ENCODE measurements at places on chromosomes 11 and 22.

DNA sequence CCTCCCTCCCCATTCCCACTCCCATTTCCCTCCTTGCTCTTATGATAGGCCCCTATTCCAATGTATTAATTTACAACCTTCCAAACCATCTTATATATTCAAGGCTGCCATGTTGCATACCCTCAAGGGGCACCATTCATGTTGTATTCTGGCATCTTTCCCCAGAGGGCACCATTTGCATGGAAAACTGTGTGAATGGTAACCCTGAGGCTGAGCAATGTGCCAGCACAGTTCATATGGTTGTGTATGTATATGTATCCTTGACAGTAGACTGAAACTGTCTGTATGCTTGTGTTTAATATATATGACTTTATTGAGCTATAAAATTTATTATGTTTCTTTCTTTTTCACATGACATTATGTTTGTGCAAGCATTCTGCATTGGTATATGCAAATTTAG, 7.3 kb downstream of the RASSF10 start:
- no peak for DNase-seq

- DNase-seq, result no peak
Measured at GRCh38 chr11:112650527-112650926, 310.7 kb upstream of the NCAM1 start.

GRCh38 chr22:44151676-44152075, 29.0 kb upstream of the PARVG start:
- DNase-seq, result no peak

- DNase-seq, result no peak
Measured at GRCh38 chr22:26956371-26956770, 299.0 kb downstream of the MIAT start.

DNA sequence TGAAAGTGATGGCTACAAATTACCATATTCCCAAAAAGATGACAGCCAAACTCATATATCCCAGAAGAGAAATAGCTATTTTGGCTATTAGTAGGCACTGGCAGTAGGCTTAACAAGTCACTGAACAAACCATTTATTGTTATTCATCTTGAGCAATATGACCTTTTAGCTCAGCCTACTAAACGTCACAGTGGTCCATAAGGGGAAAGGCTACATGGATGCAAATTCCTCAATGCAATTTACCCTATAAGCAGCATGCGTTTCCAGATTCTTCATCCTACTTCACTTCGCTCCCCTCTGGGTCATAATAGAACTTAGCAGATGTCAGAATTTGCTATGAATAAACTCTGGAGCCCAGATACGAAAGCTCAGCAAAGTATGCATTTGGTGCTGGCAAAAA, 114.0 kb downstream of the SIK3 start:
- DNase-seq, result no peak

GRCh38 chr11:119952441-119952840, 185.5 kb downstream of the TRIM29 start:
- DNase-seq, result no peak

GRCh38 chr11:62599901-62600300, 1.8 kb downstream of the MTA2 start:
- DNase-seq, result no peak

- DNase-seq, result peak; percentile 10
Measured at GRCh38 chr11:67304511-67305113, 1.3 kb downstream of the SSH3 start.

DNA sequence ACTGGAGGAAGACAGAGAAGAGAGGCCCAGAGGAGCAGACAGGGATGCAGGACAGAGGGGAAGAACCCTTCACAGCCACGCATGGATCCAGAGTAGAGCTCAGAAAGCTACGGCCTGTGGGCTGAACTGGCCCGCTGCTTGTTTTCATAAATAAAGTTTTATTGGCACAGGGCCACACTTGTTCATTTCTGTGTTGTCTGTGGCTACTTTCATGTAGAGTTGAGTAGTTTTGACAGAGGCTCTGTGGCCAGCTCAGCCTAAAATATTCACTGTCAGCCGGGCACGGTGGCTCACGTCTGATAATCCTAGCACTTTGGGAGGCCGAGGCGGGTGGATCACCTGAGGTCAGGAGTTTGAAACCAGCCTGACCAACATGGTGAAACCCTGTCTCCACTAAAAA, 26.2 kb upstream of the GAL start:
- no peak for DNase-seq

DNA sequence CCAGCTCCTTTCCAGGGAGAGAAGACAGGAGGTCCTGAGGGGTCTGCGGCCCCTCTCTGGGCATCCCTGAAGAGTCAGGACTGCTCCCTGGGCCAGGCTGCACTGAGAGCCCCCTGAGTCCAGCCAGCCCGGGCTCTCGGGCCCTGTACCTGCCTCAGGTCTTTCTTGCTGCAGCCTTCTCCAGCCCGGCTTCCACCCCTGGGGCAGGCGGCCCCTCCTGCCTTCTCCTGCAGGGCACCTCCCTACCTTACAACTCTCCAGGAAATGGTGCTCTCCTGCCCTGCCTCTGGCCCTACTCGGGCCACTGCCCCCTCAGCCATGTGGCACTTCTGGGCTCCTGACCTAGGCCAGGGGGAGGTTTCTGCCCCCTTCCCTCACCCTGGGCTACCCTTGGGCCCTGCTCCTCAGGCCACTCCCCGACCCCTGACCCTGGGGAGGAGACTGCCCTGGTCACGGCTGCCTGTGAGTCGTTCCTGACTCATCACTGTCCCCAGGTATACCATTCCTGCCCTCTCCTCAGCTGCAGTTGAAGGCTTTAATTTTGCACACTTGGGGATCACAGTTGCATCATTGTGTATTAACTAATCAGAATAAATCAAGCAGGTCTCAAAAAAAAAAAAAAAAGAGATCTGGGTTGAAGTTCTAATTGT, 251.1 kb downstream of the NXPE2 start:
- no peak for DNase-seq

GRCh38 chr11:134537296-134537695, 125.3 kb upstream of the B3GAT1 start:
- peak; percentile 7 for DNase-seq

DNA sequence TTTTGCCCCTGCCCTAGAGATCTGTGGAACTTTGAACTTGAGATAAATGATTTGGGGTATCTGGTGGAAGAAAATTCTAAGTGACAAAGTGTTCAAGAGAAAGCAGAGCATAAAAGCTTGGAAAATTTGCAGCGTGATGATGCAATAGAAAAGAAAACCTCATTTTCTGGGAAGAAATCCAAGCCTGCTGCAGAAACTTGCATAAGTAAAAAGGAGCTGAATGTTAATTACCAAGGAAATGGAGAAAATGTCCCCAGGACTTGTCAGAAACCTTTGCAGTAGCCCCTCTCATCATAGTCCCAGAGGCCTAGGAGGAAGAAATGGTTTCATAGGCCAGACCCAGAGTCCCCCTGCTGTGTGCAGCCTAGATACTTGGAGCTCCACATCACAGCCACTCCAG, 686.9 kb downstream of the FAM181B start:
- DNase-seq, result no peak

DNA sequence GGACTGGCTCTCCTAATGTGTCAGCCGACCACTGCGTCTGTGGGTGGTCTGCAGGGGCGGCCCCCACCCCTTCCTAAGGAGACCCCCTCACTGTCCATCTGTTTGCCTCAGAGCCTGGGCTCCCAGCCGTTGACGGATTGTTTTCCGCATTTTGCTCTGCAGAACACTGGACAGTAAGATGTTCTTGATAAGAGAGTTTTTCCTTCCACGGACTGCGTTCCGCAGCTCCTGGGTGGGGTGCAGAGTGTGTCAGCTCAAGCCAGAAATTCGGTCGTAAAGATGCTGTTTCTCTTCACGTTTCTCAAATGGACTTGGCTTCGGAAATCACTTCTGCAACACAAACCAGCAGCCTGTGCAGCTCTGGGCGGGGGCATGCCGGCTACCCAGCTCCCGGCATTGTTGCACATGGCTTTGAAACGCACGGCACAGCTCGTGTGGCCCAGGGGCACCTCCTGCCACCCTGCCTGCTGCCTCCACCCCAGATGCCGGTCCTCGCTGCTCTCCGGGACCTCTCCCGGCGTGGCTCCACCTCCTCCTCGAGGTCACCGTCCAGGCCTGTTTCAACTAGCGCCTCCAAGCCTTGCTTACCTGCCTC, 2.9 kb upstream of the MRGPRG start:
- peak; percentile 11 for DNase-seq

DNA sequence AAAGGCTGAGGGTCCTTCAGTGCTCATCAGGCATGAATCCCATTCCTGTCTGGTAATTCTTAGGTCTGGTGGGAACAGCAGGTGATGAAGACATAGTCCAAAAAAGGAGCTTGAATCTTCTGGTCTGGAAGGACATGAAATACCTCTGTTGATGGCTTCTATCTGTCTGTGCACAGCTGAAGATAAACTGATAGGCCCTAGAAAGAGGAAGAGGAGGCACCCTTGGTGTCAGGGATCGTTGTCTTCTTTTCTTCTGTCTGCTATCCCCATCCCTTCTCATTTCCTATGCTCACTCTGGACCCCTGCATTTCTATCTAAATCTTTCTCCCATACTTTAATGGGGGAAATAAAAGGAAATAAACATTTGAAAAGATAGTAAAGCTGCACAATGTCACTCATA, 9.4 kb downstream of the AGBL2 start:
- no peak for DNase-seq

DNA sequence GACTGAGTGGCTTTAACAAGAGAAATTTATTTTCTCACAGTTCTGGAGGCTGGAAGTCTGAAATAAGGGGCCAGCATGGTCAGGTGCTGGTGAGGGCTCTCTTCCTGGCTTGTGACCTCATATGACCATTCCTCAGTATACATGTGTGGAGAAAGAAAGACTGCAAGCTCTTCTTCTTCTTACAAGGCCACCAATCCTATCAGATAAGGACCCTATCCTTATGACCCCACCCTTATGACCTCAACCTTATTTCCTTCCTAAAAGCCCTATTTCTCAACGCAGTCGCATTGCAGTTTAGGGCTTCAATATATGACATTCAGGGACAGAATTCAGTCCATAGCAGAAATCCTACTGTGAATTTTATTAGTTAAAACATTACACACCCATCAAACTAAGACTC, 124.4 kb upstream of the RAG2 start:
- no peak for DNase-seq

DNA sequence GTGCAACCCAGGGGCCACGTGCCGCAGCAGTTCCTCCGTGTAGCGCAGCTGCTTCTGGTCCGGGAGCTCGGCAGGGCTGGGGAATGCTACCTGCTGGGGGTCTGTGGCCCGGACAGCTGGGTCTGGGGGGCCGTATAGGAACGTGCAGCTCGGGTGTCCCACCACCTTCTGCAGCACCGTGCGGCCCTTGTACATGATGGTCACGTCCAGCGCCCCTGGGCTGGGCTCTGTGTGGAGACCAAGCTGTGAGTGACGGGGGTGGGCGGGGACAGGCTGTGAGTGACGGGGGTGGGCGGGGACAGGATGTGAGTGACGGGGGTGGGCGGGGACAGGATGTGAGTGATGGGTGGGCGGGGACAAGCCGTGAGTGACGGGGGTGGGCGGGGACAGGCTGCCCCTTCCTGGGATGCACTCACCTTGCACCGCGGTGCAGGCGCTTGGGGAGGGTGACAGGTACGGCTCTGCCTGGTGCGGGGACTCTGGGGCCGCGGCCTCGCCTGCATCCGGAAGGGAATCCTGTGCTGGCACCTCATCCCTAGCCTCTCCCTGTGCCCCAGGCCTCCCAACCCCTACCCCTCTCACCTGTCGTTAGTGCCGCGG, 2.3 kb downstream of the IRF7 start:
- DNase-seq, result peak; percentile 82
